ENCODE measurements at places on chromosomes 4 and X. TPM values are rescaled to one million over a fixed set of nuclear protein-coding genes. Genes with fewer than 3 reads are reported as not detected.
A peak's percentile ranks its signal among the peaks of the same experiment; 100 is the strongest.

DNA sequence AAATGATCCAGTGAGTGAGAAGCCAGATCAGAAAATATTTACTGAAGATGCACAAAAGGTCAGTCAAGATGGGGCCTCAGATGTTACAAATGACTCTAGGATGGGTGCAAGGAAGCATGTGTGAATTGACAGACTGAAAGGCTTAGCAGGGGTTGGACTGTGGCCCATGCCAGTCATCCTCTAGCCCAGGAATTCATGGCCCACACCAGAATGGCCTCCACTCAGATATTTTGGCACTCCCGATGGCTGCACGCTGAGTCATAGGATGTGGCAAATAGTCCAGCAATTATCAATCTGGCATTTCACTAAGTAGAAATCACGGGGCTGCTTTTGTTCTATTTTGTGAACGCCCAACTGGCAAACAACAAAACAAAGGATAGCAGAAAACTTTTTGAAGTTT, 406.5 kb downstream of the IQCM start:
- DNase-seq, result peak; percentile 51

- DNase-seq, result no peak
These were observed 83.3 kb downstream of the HPRT1 start for GRCh38 chrX:134543288-134543687.

DNA sequence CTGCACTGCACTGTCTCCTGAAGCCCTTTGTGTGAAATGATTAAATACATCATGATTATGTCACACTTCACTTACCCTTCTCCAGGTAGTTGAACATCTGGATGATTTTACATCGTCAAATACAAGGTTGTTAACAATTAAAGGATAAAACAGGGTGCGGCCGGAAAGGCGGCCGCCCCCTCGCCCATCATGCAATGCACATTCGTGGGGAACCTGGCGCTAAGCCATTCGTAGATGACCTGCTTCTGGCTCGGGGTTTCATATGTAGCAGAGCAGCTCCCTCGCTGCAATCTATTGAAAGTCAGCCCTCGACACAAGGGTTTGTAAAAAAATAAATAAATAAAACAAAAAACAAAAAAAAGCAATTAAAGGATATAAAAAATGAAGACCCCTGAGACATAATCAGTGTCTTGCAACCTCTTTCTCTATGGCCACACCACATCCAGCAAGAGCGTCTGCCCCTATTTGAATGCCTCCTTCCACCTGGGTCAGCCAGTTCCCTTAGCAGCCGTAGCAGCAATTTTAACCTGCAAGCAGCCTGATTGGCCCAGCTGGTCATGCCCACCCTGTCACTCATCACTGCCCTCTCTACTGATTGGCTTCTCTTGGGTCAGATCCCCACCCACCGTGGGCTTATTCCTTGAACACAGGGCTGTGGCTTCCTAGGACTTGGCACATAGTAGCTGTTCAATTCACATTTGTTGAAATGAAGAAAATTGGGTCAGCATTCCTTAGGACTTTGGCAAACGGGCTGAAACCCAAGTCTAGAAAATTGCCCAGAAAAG, 147.8 kb upstream of the PSAPL1 start:
- no peak for DNase-seq

The KLB gene
- not detected for total RNA-seq

The FTSJ1 gene
- total RNA-seq, result 15.3 TPM

- DNase-seq, result no peak
These were observed 124.9 kb downstream of the CBLL2 start for GRCh38 chrX:22397566-22397965.

- no peak for DNase-seq
These were observed 34.6 kb downstream of the MAP9 start for GRCh38 chr4:155342142-155342541.

The DOK7 gene
- 46.7 TPM for total RNA-seq

Measured in left ventricle myocardium inferior (tissue), 1 donor.